ENCODE measurements at places on chromosomes 2 and 18. TPM values are rescaled to one million over a fixed set of nuclear protein-coding genes. Genes with fewer than 3 reads are reported as not detected.

- DNase-seq: no peak
Observed at GRCh38 chr2:2007551-2008501, 263.5 kb upstream of the PXDN start.

- peak; percentile 96 for DNase-seq
Observed at GRCh38 chr2:173205375-173205774, 129.7 kb downstream of the MAP3K20 start.

DNA sequence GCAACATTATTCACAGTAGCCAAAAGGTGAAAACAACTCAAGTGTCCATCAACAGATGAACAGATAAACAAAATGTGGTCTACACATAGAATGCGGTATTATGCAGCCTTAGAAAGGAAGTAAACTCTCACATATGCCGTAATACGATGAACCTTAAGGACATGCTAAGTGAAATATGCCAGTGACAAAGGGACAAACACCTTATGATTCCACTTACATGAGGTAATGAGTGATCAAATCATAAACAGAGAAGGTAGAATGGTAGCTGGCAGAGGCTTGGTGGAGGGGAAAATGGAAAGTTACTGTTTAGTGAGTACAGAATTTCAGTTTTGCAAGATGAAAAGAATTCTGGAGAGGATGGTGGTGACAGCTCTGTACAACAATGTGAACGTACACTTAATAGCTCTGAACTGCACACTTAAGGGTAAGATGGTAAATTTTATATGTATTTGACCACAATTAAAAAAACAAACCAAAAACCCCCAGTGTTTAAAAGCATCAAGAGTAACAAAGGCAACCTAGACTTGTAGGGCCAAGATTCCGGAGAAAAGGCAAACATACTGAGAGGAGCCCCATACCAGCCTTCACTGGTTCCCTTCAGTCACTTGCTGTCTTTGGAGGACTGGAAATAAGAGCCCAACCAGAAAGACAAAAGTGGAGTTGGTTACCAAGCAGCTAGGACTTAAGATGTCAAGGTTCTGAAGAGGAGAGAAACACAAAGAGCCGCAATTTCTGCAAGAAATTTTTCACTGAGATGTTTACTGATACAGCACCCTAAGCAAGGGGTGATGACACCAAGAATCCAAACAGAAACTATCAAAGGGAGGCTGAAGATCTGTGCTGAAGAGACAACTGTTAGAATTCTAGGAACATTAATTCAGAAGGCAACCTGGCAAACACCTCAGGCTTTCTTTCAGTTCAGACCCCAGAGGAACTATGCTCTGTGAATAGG, 61.3 kb downstream of the CUL3 start:
- DNase-seq: no peak

The KIF3C gene
- total RNA-seq: 6.3 TPM

DNA sequence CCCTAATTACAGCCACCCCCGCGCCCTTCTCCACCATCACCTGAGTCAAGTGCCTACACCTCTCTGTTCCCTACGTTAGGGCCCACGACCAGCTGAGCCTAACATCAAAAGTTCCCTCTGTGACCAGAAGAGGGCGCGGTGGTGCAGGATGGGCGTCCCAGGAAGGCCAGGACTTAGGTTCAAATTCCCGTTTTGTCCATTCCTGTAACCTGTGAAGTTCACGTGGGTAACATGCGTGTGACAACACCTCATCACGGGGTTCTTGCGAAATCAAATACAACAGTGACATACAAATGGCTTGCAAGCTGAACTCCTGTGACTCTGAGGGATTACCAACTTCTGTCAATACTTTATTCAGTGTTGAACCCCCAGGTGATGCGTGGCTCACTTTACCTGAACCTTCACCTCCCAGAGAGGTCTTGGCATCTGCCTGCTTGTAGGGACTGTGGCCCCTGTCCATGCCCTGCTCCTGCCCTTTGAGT, 207.9 kb downstream of the ARL4C start:
- peak; percentile 63 for DNase-seq

GRCh38 chr2:70719231-70719630, 48.8 kb downstream of the ADD2 start:
- DNase-seq: no peak

The MAT2A gene
- 225 TPM for total RNA-seq

The IHH gene
- total RNA-seq: not detected

The HOXD9 gene
- total RNA-seq: not detected

GRCh38 chr2:240291337-240292034, 144.0 kb upstream of the GPC1 start:
- DNase-seq: no peak

DNA sequence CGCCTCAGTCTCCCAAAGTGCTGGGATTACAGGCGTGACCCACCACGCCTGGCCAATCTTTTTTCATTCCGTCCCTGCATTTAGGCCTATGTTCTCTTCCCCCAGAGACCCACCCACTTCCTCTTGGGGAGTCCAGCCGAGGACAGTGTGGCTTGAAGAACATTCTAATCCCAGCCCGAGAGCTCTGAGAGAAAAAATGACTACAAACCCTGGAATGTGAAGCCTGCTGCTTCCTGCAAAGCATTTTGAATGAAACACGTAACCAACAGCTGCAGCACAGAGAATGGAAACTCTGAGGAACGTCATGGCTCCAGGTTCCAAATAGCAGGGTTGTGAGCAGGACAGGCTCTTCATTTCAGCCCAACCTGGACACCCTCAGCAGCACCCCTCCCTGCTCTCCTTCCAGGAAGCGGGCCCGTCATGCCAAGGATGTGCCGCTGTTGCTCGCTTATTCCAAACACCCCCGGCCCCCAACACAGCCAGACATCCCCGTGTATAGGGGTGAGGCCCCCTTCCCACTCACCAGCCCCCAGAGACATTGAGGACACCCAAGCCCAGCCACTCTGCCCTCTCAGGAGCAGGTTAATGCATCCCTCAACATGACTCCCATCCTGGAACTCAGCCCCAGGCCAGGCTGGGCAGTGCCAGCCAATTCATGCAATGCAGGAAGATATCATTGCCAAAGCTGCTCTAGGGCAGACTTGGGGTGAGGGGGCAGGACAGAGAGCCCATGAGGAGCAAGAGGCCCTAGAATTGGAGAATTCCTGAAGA, 139.8 kb downstream of the ZFP36L2 start:
- no peak for DNase-seq

DNA sequence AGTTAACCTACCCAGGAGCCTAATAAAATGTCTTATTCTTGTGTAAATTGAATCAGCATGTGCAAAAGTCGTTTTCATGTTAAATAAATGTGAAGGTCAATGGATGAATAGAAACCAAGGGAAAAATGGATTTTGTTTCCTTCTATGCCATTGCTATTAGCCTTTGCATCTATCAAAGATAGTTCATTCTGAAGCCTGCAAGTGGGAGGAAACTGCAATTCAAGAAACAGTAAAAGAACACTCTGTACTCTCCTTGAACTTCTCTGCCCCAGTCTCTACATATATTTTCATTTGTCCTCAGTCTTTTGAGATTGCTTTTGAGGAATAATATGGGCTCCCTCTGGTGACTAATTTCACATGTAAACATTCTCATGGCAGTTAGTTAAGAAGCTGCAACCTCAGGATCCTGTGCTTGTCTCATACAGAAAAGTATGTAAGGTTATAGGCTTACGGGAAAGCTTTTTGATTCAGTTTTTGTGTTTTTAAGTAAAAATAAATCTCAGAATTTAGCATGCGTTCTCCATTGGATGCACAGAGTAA, 1590.0 kb upstream of the LRRTM1 start:
- DNase-seq: peak; percentile 21

DNA sequence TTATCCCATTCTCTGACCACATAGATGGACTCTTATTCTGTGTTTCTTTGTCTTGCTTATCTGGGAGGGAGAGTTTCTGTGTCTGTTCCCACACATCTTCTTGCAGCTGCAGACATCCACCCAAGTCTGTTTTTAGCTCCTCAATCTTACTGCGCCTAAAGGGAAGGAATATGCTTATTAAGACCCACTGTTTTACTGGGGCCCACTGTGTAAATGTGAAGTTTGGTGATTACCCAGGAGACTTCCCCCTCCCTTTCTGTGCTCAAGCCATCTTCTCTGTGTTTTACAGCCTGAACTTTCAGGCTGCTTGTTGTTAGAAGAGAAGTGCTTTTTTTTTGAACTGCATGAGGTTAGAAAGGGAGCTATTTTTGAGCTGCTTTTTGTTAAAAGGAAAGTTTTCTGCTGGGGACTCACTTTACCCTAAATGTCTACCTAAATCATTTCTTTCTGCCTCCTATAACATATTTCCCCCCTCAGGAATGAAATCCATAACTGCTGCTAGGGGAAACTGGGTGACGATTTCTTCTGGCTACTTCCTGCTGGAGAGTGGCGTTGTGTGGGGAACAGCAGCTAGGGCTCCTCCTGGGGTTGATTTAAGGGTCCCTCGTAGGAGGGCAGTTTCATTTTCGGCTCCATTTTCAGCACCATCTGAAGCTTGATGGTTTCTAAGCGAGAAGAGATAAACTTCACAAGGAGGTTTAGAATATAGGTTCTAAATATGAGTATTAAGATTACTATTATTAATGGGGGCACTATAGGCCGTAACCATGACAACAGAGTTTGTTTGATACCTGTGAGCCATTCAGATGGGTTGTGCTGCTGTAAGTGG, 39.5 kb upstream of the GMCL1 start:
- peak; percentile 42 for DNase-seq

The NOSTRIN gene
- 0.92 TPM for total RNA-seq

The IL37 gene
- total RNA-seq: not detected

The WDSUB1 gene
- 13.4 TPM for total RNA-seq

- DNase-seq: peak; percentile 8
Observed at GRCh38 chr2:209582281-209582680, 158.4 kb downstream of the MAP2 start.

GRCh38 chr2:24359129-24360049, 947 bp downstream of the ITSN2 start:
- no peak for DNase-seq

The NEU4 gene
- total RNA-seq: 0.56 TPM

DNA sequence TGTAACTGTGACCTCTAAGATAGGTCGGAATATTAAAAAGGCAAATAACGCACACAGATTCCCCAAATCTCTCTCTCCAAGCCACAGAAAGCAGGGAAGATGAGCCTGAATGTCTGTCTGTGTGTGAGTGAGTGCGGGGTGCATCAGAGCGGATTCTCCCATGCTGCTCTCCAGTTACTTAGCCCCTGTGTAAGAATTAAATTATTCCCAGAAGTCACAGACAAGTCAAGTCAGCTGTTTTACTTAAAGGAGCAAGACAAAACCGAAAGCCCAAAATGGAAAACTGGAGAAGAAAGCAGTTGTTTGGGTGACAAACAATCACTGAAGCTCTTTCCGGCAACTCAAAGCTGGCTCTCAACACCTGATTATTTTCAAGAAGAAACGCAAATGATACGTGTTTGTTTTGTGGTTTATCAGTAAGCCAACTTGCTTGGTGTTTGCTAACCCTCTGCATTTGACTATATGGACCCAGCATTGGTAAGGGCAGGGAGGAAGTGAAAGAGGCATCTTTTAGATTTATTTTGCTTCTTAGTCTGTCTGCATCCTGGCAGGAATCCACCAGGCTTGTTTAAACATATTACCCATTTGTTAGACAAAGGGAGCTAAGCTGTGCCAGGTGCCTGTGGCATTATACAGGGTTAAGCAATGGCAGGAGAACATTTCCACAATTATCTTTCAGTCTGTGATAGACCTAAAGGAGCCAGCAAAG, 121.5 kb upstream of the CREB1 start:
- no peak for DNase-seq

The ECEL1 gene
- total RNA-seq: 1.6 TPM

The TPO gene
- 0.71 TPM for total RNA-seq

DNA sequence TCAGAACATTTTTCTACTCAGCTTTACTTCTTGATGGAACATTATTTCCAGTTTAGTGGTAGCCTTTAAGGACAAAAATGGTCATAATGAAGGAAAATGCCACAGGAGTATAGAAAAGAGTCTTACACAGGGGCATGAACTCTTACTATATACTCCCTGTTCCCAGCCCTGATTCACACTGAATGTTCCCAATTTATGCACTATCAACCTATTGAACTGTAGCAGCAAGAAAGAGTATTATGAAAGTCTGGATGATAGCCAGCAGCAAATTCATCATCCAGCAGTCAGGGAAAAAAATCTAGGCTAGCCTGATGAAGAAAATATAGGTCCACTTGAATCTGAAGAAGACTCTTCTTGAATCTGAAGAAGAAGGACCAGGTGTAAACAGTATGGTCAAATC, 1170.3 kb upstream of the CHAC2 start:
- DNase-seq: no peak

The KIAA2012 gene
- total RNA-seq: not detected

The RND3 gene
- total RNA-seq: 3.0 TPM

The SF3B6 gene
- total RNA-seq: 88.5 TPM

DNA sequence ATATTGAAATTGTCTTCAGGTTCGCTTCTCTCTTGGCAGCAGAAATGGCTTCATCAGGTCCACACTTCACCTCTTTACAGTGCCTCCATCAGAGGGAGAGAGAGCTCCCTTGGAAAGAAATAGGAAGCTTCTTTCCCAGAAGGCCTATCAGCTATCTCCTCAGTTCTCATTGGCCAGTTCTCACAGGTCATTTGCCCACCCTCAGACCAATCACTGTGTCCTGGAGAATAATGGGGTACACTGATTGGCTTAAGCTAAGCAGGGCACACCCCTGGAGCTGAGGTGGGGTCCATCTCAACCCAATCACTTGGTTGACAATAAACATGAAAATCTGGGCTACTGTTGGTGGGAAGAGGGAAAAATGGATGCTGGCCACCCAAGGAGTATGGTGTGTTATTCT, 5.2 kb downstream of the GNLY start:
- DNase-seq: no peak

- no peak for DNase-seq
Observed at GRCh38 chr2:18047213-18047611, 168.7 kb downstream of the KCNS3 start.

The SCN2A gene
- total RNA-seq: 0.95 TPM

GRCh38 chr2:64295326-64296139, 151.3 kb upstream of the PELI1 start:
- no peak for DNase-seq

GRCh38 chr2:39479053-39479670, 42.1 kb upstream of the MAP4K3 start:
- DNase-seq: no peak
